ENCODE measurements at places on chromosomes 5 and 9.
A peak's percentile ranks its signal among the peaks of the same experiment; 100 is the strongest.

DNA sequence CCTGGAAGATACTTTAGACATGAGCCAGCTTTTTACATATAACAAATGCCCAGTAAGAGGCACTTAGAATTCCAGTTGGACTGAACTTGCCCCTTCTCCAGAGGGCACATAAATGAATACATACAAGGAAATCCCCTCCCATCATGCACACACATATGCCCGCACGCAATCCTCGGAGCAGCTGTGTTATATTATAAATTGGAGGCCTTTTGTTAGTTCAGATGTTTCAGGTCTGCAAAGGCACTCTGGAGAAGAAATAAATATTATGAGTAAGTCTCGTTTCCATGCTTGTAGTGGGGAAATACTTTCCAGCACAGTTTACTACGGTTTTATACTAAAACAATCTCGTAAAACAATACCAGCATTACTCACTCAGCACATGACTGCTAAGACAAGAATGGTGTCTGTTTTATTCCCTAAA is 17.6 kb upstream of the MUSK start:
- DNase-seq: peak; percentile 90

DNA sequence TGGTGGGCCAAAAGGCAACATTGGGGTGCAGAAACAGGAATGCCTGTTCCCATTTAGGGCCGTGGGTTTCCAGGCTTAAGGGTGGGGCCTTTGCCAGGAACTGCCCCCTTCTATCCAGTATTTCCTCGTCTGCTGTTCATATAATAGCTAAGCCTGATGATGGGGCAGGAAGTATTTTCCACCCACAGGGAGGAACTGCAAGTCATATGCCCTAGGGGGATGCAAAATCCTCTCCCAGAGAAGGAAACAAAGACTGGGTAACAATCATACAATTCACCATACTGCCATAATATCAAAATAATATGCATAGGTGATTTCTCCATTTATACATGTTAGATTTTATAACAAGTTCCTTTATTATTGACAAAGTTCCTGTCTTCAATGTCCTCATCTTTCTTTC is 20.5 kb upstream of the RPS23 start:
- DNase-seq: no peak

GRCh38 chr9:3243683-3244082 is 282.1 kb downstream of the RFX3 start:
- no peak for DNase-seq

- DNase-seq: no peak
These were observed 4.8 kb upstream of the DIAPH1 start for GRCh38 chr5:141623611-141624010.

GRCh38 chr5:38382898-38383297 is 124.5 kb downstream of the EGFLAM start:
- peak; percentile 73 for DNase-seq

DNA sequence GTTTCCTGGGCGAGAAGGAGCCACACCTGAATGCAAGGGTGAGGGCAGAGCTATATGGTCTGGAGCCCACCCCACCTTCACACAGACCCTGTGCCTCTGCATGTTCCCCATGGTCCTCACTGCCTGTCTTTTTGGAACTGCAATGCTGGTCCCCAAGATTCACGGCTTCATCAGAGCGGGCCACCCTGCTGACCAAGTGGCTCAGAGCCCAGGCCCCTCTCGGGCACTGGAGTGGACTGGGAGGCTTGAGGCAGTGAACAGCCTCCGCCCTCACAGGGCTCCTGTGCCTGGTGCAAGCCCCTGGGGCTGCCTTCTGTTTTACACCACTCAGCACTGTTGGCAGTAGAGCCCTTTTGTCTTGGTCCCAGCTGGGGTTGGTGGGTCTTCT is 143.2 kb downstream of the CACNA1B start:
- no peak for DNase-seq

DNA sequence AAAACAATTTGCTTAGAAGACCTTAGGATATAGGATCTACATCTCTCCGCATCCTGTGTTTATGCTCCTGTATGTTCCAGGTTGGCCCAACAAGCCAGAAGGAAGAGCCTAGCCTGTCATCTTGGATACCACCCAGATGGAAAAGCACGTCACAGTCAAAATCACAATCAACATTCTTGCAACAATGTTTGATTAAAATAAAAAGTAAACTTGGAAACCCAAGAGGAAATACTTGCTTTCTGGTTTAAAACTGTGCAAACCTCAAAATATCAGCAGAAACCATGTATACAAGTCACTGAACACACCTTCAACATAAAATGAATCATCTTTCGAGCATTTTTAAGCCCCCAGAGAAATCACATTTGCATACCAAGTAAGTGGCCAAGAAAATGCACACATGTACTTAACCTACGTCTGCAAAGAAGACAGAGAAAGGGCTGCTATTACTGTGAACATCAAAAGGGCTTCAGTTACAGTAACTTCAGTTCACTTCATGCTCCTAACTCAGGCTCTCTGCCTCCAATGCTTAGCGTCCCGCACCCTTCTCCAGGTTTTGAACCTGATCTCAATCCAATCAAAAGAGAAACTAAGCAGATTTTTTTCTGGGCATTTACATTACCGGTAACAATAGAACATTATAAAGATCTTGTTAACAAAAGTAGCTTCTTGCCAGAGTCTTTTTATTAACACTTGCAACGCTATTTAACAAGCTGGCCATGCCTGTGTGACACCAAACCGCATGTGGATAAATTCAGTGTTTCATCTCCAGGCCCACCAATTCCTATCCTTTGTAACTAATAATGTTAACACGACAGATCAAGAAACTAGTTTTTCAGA is 1.3 kb downstream of the ENC1 start:
- no peak for DNase-seq

DNA sequence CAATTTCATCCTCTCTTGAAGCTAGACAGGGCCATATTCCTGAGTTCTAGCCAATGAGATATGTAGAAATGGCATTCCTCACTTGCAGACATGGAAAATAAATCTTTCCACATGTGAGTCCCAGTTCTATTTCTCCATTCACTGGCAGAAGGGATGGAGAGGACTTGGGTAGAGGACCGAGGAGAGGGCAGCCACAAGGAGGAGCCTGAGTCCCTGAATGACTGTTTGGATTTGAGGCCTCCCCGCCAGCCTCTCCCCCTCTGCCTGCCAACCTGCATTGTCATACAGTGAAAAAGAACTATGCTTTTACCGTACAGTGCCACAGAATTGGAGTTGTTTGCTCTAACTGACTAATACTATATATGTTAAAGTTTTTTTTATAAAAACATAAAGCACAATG is 583.0 kb upstream of the WWC1 start:
- no peak for DNase-seq

DNA sequence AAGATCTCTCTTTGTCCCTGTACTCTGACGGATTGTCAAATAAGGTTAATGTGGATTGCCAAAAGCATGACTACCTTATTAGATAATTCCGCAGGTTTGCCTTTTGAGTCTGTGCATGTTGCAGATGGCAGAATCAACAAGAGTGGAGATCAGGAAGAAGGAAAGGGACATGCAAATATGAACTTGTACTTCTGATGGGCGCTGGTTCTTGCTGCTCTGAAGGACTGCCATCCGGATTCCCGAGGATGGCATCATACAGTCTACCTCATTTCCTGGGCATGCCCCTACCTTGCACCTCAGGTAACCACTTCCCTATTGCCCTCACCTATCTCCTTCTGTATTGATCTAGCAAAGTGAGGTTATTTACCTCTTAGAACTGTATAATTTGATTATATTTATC is 504.2 kb downstream of the ACTL7B start:
- no peak for DNase-seq

GRCh38 chr5:145934276-145934675 is 2.1 kb upstream of the SH3RF2 start:
- no peak for DNase-seq

GRCh38 chr5:65866837-65867521 is 59.4 kb upstream of the ERBIN start:
- no peak for DNase-seq

- DNase-seq: no peak
These were observed 207.3 kb upstream of the SGCD start for GRCh38 chr5:156119692-156120091.

- no peak for DNase-seq
These were observed 126.0 kb downstream of the TMEM174 start for GRCh38 chr5:73298772-73299630.
